ENCODE measurements at places on chromosomes 11 and 22. TPM values are rescaled to one million over a fixed set of nuclear protein-coding genes. Genes with fewer than 3 reads are reported as not detected.

The LMO2 gene
- 1.9 TPM for total RNA-seq

The PDGFB gene
- 1.7 TPM for total RNA-seq

The P2RX6 gene
- total RNA-seq, result 0.59 TPM

GRCh38 chr22:28921585-28921879, 38.2 kb downstream of the ZNRF3 start:
- no peak for DNase-seq

- no peak for DNase-seq
Measured at GRCh38 chr11:10975287-10975721, 117.5 kb upstream of the ZBED5 start.

GRCh38 chr22:16801571-16801970, 23.6 kb downstream of the XKR3 start:
- no peak for DNase-seq

DNA sequence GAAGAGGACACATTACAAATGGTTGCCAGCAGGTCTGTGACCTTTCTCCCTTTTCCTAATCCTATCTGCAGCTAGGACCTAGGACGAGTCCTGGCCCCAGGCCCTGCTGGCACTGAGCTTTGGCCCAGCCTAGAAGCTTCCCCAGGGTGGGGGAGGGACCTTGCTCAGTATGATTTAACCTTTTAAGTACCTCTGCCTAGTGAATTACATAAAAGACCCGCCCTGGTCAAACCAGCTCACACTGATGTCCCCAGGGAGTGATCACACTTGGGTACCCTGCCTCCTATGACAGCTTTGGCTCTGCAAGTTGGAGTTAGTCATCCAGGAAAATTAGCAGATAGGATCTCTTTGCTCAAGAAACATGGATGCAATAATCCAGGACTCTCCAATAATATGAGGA, 21.9 kb downstream of the ASCC2 start:
- DNase-seq, result no peak

GRCh38 chr11:73201888-73202780, 15.9 kb upstream of the P2RY2 start:
- DNase-seq, result no peak
